ENCODE measurements at places on chromosomes 7 and 10.

- no peaks in the 10 kb centered on the region for H3K27me3 ChIP-seq
- no peak overlapping the region for H3K4me3 ChIP-seq
- H3K27ac ChIP-seq: no peak overlapping the region
- H3K36me3 ChIP-seq: no peaks in the 10 kb centered on the region
Measured at GRCh38 chr7:68977385-68978055, 620.8 kb upstream of the AUTS2 start.

DNA sequence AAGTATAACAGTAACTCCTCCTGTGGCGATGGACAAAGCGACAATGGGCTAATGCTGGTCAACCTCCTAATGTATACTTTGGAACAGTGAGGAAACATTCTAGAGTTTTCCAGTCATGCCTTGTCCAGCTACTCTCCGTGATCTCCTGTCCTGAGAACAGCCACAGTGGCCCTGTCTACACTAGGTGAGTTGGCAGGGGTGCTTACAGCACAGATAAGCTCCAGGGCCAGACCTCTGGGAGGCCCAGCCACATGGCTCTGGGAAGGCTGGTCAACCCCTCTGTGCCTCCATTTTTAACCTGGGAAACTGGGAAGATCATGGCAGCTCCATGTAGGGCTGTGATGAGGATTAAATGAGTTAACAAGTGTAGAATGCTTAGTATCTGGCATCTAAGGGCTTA lies 57.0 kb downstream of the CLEC2L start:
- H3K4me3 ChIP-seq: no peak overlapping the region
- no peaks in the 10 kb centered on the region for H3K27me3 ChIP-seq
- no peak overlapping the region for H3K27ac ChIP-seq
- H3K36me3 ChIP-seq: peaks cover 4% of the 10 kb centered on the region
- no peak for DNase-seq

GRCh38 chr7:7181519-7182155 lies 707 bp upstream of the C1GALT1 start:
- peaks cover 55% of the 10 kb centered on the region for H3K4me1 ChIP-seq
- peak overlapping the region; percentile 96 for H3K27ac ChIP-seq

DNA sequence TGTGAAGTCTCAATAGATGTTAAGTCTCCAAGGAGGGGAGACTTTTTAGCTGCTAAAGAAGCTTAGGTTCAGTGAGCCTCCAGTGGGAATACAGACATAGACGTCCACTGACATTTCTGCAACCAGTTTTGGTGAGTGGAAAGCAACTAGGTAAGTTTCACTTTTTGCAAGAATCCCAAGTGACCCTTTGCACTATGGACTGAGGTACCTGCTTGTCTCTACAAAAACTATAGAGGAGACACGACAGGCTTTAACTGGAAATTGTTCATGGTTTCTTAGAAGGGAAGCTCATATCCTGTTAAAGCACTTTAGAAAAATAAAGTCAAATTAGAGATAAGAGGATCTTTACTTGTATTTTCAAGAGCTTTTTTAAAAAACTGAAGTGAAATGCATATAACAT lies 38.6 kb downstream of the GBF1 start:
- H3K4me1 ChIP-seq: no peaks in the 10 kb centered on the region
- H3K36me3 ChIP-seq: no peaks in the 10 kb centered on the region
- H3K27ac ChIP-seq: no peak overlapping the region
- no peaks in the 10 kb centered on the region for H3K27me3 ChIP-seq

DNA sequence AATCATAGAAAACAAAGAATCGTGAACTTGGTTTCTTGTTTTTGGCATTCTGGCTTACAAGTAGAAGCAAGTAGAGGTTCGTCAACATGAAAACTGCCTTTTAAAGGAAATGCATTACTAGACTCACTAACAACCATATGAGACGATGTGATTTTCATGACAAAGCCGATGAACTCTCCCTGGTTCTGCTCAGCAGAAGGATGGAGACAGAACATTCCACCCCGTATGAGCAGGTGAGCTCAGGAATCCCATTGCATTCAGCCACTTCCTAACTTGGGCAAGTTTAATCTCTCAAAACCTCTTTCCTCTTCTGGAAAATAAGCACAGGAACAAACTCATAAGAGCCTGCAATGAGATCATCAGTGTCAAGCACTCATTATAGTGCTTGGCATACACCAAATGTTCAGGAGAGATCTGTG lies 57.4 kb upstream of the SVIL start:
- H3K36me3 ChIP-seq: peaks cover 27% of the 10 kb centered on the region
- peak overlapping the region; percentile 39 for H3K4me3 ChIP-seq
- no peaks in the 10 kb centered on the region for H3K27me3 ChIP-seq

DNA sequence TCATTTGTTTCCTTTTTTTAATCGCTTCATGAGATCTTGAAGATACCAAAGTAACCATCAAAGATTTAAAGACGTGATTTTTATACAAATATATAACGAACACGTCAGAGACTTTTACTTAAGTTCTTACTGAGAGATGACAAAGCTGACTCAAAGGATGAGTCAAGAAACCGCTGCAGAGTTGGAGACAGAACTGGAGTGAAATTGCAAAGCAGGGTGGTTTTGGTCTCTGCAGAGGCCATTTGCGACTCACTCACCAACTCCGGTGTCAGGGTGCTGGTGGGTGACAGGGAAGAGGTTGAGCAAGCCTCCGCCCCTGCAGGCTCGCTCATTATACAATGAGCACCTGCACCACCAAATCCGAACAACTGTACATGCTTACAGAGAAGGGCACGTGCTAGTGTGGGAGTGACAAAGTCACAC lies 75.2 kb downstream of the DNAJB6 start:
- no peak for DNase-seq
- no peak overlapping the region for H3K4me3 ChIP-seq
- H3K4me1 ChIP-seq: no peaks in the 10 kb centered on the region
- H3K36me3 ChIP-seq: peaks cover 53% of the 10 kb centered on the region
- no peak overlapping the region for H3K27ac ChIP-seq

- no peaks in the 10 kb centered on the region for H3K36me3 ChIP-seq
- no peak for DNase-seq
- no peak overlapping the region for H3K27ac ChIP-seq
- H3K27me3 ChIP-seq: no peaks in the 10 kb centered on the region
Measured at GRCh38 chr7:141251957-141252356, 178.1 kb downstream of the TMEM178B start.

All from Calu3 (cell line).